ENCODE measurements at places on chromosomes 16 and 17. TPM values are rescaled to one million over a fixed set of nuclear protein-coding genes. Genes with fewer than 3 reads are reported as not detected.

PTX4 gene
- 0.14 TPM for total RNA-seq

DNA sequence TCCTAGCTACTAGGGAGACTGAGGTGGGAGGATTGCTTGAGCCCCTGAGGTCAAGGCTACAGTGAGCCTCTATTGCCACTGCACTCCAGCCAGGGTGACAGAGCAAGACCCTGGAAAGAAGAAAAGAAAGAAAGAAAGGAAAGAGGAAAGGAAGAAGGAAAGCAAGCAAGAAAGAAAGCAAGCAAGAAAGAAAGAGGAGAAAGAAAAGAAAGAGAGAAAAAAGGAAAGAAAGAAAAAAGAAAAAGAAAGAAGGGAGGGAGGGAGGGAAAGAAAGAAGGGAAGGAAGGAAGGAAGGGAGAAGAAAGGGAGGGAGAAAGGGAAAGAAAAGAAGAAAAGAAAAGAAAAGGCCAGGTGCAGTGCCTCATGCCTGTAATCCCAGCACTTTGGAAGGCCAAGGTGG, 9.0 kb downstream of the ACTG1 start:
- no peak for DNase-seq

DNA sequence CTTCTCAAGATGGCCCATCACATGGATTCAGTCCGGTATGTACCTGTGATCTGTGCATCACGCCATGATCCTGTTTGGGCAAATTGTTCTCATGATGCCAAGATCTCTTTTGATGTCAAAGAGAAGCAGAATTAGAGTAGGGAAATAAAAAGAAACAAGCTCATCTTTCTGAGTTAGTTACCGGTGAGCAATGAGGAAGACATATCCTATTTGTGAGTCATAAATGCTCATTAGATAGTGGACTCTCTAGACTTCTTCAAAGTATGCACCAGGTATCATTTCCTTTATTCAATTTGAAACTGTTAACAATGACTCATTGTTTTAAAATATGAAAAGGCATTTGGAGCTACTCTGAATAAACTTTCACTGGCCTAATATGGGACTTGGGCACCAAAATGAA, 8.0 kb upstream of the KRTAP4-12 start:
- DNase-seq = peak; percentile 24

DNA sequence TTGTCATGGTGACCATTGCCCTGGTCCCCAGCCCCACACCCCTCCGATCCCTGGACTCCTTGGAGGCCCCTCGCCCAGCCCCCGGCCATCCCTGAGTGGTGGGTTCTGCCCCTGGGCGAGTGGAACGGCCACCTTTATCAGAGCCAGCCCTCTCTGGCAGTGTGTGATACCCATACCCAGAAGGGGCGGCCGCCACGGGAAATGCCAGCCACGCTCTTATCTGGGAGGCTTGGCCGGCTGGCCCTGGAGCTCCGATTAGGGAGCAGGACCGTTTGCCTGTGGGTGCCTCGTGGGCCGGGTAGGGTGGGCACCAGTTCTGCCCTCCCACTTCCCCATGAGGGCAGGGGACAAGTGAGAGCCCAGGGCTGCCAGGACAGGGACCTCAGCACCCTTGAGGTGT, 58.3 kb upstream of the ZC3H18 start:
- no peak for DNase-seq

DNA sequence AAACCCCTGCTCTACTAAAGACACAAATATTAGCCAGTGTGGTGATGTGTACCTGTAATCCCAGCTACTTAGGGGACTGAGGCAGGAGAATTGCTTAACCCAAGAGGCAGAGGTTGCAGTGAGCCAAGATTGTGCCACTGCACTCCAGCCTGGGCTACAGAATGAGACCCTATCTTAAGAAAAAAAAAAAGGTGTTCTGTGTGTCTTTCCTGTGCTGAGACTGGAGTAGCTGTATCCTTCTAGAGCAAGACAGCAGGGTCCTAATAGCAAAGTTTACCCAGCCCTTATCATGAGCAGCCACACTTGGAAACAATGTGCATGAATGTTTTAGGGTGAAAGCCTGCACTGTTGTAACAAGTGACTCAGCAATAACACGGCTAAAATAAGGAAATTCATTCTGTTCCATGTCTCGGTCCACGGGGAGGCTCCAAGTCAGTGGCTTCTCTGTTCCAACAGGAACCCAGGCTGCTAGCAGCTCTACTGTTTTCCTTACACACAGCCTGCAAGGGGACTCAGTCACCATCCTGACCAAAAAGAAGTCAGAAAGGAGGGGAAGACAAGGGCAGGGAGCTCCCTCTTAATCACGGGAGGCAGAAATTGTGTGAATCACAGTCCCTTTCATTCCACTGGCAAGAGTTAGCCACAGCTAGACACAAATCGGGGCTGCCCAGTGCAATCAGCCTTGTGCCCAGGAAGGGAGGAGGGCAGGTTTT, 7.1 kb upstream of the SLC5A11 start:
- DNase-seq = peak; percentile 62

DNA sequence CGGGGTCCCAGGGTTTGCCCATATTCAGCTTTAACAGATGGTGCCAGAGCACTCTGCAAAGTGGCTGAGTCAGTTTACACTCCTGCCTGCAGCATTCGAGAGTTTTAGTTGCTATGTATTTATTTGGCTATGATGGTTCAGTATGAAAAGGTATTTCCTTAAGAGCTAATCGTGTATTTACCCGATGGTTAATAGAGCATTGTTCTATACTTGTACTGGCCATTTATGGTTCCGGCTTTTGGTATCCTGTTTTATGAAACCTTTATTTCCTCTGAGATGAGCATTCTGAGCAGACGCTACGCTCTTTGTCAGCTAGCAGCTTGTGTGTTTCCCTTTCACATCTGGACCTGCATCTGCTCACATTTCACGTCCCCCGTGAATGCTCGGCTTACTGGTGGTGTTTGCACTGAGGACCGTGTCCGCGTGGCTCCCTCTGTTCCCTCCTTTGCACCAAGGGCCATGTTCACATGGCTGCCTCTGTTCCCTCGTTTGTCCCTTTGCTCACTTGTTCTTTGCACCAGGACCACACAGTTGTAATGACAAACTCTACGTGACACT, 149.1 kb upstream of the CHMP6 start:
- DNase-seq = no peak

- DNase-seq = no peak
Observed at GRCh38 chr17:7138800-7139381, 24.3 kb upstream of the ASGR2 start.

DNA sequence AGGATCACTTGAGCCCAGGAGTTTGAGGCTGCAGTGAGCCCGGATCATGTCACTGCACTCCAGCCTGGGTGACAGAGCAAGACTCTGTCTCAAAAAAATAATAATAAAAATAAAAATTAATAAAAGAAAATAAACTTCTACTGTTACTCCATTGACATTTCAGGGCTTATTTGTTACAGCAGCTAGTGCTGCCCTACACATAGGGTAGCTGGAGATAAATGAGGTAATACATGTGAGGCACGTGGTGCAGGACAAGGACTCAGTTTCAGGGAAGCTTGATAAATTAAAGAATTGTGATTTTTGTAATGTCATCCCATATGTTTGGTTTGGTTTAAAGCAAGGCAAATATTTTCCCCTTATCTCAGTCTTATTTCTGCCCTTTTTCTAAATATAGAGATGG, 80.3 kb downstream of the GSG1L start:
- no peak for DNase-seq

DNA sequence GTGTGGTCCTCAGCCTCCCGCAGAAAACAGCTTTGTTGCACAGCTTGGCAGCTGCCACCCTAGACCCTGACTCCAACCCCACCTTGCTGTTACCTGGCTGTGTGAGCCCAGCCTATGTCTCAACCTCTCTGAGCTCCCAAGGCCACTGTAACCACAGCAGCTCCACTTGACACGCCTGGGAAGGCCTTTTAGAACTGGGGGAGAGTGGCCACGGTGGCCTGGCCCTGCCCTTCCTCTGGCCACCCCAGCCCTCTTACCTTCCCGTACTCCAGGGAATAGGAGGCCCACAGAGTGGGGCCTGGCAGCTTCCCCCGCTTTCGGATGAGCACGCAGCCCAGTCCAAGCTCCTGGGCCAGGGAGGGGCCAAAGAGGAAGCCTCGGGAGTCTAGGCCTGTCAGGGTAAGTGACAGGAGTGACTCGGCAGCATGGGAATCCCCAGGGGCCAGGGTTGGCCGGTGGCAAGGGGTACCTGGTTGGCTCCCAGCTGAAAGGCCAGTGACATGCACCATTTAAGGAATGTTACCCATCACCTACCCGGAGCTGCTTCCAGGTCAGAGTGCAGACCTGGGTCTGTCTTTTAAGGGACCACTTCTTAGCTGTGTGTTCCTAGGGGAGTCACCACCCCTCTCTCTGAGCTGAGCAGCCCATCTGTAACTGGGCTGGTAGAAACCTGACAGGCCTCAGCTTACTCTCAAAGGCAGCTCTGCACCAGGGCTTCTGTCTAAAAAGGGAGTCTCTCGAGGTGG, 1.4 kb downstream of the APRT start:
- DNase-seq = no peak

OR4D1 gene
- total RNA-seq = not detected

DNA sequence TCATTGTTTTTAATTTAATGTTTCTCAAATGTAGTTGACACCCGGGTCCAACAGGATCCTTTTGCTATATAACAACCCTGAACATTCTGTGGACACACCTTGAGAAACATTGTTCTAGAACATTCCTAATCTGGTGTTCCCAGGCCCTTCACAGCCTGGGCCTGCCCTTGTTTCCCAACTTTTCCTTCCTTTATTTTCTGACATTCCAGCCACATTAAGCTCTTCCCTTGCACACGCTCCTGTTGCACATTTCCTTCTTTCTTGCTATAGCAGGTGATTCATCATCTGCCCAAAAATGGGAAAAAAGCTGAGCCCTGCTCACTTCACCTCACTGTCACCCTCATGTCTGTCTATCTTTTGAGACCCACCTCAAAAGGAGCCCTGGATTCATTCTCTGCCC, 67.9 kb upstream of the MARCHF10 start:
- no peak for DNase-seq

GRCh38 chr16:19851476-19851875, 33.2 kb downstream of the GPRC5B start:
- DNase-seq = no peak

DNA sequence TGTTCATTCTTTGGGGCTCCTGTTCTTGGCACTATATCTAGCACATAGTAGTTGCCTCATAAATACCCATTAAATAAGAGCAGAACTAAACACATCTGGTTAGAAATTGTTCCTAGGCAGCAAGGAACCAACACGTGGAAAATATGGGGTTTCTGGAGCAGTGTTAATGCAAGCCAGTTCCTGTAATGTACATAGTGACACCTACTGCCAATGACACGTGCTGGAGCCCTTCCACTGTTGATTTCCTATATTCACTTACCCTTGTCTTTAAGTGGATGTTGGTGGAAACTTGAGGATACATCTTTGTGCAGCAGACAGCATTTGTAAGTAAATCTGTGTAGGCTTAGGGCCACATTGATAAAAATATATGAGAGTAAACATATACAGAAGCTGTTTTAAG, 1.6 kb upstream of the IRF8 start:
- DNase-seq = no peak

GRCh38 chr17:38657824-38658740, 16.7 kb downstream of the EPOP start:
- no peak for DNase-seq

DNA sequence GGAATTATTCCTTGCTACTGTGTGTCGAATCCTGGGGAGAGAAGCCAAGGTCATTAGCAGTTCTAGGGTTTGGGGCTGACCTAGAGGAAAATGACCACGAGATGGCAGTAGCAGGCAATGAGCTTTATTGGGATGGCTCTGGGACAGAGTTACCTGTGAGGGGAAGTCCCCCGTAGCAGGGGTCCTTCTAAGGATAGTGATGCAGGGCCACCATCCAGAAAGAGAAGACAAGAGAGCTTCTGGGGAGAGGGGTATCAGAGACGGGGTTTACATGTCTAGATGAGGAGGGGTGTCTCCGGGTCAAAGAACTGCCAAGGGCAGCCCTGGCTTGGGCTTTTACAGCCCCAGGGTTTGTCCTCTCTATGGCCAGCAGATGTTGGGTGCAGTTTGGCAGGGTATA, 6.4 kb upstream of the GGT6 start:
- peak; percentile 24 for DNase-seq

OR2C1 gene
- total RNA-seq = not detected

MXRA7 gene
- 259 TPM for total RNA-seq

RHBDL3 gene
- total RNA-seq = not detected

DNA sequence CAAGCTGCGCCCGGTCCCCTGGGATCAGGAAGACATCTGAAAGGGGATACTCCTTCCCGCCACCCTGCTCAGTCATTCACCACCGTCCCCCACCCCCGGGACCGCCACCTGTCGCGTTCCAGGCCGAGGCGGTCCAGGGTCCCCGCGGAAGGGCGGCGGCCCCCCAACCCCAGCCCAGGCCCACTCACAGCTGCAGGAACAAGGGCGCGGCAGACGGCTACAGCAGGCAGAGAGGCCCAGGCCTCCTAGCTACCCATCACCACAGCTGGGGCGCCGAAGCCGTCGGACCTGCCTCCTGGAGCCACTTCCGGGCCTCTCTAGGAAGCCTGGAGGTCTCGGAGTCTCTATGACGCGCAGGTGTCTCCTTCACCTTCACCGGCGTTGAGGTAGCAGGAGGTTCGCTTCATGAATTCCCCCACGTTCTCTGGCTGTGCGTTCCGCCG, at the start of gene SDR42E1:
TSS of gene SDR42E1 (minus strand) at position 272 of the 443 bp plus-strand sequence. CDS start 10,612 bp downstream, outside the sequence.
- DNase-seq = no peak

TBC1D3H gene
- 0.65 TPM for total RNA-seq

DNA sequence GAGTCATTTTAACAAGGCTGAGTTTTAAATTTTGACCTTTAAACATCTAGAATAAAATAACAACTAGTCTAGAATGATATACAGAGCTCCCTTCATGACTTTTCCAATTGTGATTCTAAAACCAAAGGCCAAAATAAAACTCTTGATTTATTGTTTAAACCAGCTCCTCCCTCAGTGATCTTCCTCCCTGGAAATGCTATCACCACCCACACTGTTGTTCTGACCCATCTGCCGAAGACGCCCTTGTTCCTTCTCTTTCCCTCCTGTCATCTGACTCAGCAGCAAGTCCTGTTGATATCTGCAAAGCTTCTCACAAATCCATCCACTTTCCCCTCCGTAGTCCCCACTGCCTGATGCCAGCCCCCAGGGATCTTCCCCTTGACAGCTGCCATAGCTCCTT, 231.6 kb upstream of the DYNLRB2 start:
- no peak for DNase-seq

- DNase-seq = no peak
Observed at GRCh38 chr17:9044772-9045463, 23.6 kb downstream of the NTN1 start.

MT1G gene
- 0.73 TPM for total RNA-seq

PPY gene
- total RNA-seq = not detected

MAP3K14 gene
- total RNA-seq = 8.8 TPM
